Stimulated activated CD4-positive, alpha-beta T cell treated with anti-CD3 and anti-CD28 coated beads, TNF-alpha, amount 100 ng/mL, for 4 hours (primary cell): ENCODE measurements at places on chromosomes 1 and 21.

GRCh38 chr1:33301273-33301984, 19.5 kb downstream of the A3GALT2 start:
- DNase-seq = no peak

DNA sequence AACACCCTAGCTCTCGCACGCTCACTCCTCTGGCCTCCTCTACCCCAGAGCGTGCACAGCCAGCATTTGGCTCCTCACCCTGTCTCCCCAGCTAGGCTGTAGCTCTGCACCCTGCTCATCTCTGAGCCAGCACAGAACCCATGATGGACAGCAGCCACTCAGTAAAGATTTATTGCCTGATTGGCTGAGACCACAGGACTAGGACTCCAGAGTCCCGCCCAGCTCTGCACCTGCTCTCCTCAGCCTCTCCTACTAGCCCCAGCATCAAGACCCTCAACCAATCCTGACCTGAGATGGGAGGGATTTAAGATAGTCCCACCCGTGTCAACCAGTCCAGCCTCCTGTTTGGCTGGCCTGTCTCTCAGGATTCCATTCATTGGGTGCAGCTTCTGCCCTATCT, 9.3 kb downstream of the C1QB start:
- DNase-seq = no peak

- no peak for DNase-seq
Measured at GRCh38 chr1:3014050-3014440, 7.2 kb upstream of the ACTRT2 start.

- peak; percentile 76 for DNase-seq
Measured at GRCh38 chr1:155208541-155209311, at the start of gene MTX1. TSS of gene MTX1 (plus strand) at chr1:155208695. CDS start at chr1:155208805, 110 bp downstream.

DNA sequence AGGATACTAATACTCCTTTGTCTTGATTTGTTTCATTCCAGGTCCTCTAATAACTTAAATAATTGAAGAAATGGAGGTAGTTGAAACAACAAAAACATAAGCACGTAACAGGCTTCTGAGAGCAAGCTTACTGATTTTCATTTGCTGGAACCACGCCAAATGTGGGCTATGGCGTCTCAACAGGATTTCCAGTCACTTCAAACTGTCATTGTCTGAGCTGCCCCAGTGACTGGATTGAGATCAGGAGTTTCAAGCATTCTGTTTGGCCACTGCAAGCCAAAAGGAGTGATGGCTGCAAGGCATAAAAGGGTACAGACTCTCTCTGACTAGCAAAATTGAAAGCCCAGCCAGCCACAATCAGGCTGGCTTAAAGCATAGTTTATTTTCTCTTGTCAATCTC, 289.9 kb downstream of the DPYD start:
- no peak for DNase-seq

DNA sequence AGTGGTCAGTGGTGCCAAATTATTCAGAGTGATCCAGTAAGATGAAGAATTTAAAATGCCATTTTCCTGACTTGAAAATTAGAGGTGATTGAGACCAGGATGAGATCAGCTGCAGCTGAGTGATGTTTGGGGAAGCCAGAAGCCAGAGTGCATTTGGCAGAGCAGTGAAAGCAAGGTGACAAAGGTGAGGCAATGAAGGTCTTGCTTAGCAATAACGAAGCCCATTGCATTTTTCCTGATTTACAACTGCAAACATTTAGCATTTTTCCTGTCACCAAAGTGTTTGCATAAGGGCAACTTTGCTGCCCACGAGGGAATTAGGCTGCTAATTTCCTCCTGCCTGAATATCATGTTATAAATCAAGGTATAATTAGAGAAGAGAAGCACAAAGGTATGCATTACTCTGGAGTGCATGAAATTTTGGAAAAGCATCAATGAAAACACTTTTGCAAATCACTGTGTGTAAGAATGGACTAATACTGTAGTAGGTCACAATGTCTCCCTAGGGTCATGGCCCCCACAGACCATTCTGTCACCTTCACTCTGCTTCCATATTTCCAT, 188.2 kb upstream of the LYPLAL1 start:
- DNase-seq = no peak

GRCh38 chr1:93453911-93454310, 6.0 kb downstream of the FNBP1L start:
- DNase-seq = no peak

GRCh38 chr1:221865808-221866207, 123.9 kb upstream of the DUSP10 start:
- DNase-seq = no peak

DNA sequence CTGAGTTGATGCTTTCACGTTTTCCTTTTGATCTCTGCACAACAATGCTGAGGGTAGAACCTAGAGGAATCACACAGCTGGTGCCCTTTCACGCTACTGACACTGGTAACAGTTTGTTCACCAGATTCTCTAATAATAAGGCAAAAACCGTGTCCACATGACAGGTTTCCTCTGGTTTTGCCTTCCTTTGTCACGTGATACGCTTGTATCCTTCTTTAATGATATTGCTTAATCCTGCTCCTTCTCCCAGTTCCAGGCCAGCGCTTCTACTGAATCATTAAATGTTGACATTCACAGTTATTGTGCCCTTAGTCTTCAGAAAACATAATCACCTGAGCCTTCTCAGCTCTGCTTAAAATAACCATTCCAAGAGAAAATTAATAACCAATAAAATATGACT, 978.2 kb upstream of the NCAM2 start:
- DNase-seq = no peak

GRCh38 chr1:6868660-6869380, 83.6 kb downstream of the CAMTA1 start:
- no peak for DNase-seq

GRCh38 chr1:29954591-29954990, 718.3 kb downstream of the PTPRU start:
- DNase-seq = no peak

DNA sequence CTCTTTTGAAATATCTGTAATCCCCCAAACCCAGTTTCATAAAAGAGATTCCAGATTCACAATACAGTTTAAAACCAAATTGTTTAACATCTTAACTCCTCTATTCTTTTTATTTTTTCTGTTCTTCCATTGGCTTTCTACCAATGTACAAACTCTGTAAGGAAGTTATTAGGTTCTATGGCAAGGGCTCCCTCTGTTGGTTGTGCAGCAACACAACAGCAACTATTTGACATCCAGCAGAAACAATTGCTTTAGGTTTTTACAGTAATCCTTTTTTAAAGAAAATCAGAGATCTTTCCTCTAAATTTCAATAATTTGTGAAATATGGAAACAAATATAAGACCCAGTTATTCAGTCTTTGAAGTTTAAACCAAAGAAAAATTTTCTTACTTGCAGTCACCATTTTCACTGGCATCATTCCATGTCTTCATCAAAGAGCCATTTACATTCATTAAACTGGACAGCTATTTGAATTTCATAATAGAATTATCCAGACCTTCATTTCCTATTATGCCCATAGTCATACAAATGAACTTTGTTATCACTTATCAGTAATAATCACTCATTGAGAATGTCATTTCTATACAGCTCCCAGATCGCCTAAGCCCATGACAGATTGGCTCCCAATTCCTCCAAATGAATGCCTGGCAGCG, 46.5 kb upstream of the RNF11 start:
- no peak for DNase-seq

DNA sequence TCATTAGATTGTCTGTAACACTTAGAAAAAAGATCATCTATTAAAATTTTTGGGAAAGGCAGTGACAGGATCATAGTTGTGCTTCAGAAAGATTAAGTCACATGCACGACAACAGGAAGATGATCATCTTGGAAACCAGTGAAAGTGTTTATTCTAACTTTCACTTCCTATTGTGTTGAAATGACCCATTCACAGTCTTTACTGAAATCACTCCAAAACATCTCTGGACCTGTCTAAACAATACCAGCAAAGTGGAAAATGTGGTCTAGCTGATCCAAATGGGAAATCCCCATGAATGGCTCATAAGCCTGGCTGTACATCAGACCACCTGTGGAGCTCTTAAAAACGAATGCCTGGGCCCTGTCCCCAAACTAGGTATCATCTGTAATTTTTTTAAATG, 111.1 kb upstream of the ETV3 start:
- DNase-seq = no peak

GRCh38 chr1:41497056-41497440, 12.6 kb upstream of the EDN2 start:
- DNase-seq = no peak

- DNase-seq = no peak
Measured at GRCh38 chr1:37858931-37859506, 373 bp downstream of the MTF1 start.

DNA sequence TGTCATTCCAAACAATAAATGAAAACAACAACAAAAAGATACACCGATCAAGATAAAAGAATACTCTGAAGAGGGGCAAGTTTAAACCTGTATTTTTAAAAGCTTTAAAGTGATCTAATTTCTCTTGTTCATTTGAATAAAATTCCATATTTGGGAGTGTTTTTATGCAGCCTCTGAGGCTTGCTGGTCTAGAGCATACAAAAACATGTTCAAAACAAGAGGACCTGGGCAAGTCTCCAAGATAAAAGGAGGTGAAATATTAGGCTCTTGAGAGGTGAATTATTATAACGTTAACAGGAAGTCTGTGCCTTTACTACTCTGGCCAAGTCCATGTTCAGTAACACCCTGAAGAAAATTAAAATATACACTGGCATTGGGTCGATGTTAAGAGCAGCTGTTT, 20.1 kb downstream of the URB1 start:
- DNase-seq = no peak

DNA sequence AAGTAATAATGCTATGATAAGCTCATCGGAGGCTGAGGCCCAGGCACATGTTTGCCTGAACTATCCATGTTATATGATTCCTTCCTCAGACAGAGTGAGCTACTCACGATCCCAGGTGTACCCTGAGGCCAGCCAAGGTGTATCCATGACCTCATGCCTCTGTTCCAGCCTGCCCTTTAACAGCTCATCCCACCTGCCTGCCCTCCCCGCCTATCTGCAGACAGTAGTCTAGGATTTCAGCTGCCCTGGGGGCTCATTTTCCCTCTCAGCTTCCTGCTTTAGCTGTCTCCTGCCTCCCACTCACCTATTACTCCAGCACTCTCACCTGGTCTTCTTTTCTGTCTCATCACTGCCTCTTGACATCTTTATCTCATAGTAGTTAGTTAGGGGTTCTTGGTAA, 1.9 kb upstream of the IL24 start:
- no peak for DNase-seq

DNA sequence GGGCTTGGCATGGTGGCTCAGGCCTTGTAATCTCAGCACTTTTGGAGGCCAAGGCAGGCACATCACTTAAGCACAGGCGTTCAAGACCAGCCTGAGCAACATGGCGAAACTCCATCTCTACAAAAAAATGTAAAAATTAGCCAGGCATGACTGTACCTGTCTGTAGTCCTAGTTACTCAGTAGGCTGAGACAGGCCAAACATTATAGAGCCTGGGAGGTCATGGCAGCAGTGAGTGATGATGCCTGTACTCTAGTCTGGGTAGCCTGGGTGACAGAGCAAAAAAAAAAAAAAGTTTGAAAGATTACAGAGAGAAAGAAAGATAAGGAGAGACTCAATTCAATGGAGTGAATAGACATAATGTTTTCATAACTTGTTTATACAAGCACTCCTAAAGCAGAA, 556.5 kb upstream of the BRINP3 start:
- no peak for DNase-seq

- DNase-seq = no peak
Measured at GRCh38 chr1:73637264-73637663, 560.7 kb downstream of the LRRIQ3 start.

- no peak for DNase-seq
Measured at GRCh38 chr1:167775178-167775577, 53.4 kb downstream of the MPZL1 start.

- DNase-seq = no peak
Measured at GRCh38 chr1:61254634-61255357, 172.4 kb downstream of the NFIA start.
